ENCODE measurements at places on chromosomes 3 and 15.

GRCh38 chr3:72636969-72637597 lies 211.2 kb downstream of the SHQ1 start:
- no peak for DNase-seq

GRCh38 chr3:24296441-24297205 lies 198.0 kb downstream of the THRB start:
- DNase-seq, result no peak

DNA sequence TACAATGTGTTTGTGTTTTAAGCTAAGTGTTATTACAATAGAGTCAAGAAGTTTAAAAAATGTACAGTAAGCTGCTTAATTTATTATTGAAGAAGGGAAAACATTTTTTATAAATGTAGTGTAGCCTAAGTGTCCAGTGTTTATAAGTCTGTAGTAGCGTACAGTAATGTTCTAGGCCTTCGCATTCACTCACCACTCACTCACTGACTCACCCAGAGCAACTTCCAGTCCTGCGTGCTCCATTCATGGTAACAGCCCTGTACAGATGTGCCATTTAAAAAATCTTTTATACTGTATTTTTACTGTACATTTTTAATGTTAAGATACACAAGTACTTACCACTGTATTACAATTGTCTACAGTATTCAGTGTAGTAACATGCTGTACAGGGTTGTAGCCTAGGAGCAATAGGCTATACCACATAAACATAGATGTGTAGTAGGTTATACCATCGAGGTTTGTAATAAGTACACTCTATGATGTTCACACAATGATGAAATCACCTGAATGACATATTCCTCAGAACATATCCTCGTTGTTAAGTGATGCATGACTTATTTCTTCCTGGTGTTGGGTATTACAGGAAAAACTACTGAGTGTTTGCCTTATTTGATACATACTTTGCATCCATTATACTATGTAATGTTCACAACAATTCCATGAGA lies 156.6 kb upstream of the NUDT16 start:
- DNase-seq, result no peak

DNA sequence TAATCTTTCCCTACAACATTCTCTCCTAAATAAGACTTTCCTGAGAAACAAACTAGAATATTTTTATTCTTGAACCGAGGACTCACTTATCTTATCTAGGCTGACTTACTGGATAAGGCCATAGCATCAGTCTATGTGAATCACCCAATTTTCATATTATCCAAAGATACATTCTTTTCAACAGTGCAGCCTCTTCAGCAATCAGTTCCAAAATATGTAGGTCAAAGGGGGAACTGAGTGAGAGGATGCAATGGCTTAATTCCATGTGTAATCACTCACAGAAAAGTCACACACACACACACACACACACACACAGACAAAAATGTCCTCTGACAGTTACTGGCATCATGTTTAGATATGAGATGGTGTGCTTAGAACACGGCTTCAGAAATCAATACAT lies 31.5 kb upstream of the MECOM start:
- DNase-seq, result no peak

- no peak for DNase-seq
Observed at GRCh38 chr3:4629095-4630007, 136.2 kb downstream of the ITPR1 start.

- DNase-seq, result peak; percentile 87
Observed at GRCh38 chr3:139329364-139329850, 14.4 kb upstream of the MRPS22 start.

Measured in MCF 10A (cell line).